ENCODE measurements at places on chromosomes 3 and 15.

GRCh38 chr15:65887565-65887964 lies 18.3 kb downstream of the RAB11A start:
- no peak for DNase-seq

DNA sequence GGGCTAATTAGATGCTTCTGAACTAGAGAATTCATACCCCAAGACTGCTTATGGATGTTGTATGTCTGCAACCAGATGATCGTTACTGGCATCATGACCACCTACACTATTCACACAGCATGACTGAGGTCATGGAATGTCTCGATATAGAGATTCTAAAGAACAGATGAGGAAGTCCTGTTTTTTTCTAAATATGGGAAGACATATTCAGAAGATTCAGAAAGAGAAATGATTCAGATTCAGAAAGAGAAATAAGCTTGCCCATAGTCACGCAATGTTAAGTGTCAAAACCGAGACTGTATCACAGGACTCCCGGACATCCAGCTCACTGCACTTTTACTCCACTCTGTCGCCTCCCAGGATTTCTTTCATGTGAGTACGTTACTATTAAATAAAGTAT lies 136.2 kb downstream of the TPRG1 start:
- DNase-seq, result no peak

DNA sequence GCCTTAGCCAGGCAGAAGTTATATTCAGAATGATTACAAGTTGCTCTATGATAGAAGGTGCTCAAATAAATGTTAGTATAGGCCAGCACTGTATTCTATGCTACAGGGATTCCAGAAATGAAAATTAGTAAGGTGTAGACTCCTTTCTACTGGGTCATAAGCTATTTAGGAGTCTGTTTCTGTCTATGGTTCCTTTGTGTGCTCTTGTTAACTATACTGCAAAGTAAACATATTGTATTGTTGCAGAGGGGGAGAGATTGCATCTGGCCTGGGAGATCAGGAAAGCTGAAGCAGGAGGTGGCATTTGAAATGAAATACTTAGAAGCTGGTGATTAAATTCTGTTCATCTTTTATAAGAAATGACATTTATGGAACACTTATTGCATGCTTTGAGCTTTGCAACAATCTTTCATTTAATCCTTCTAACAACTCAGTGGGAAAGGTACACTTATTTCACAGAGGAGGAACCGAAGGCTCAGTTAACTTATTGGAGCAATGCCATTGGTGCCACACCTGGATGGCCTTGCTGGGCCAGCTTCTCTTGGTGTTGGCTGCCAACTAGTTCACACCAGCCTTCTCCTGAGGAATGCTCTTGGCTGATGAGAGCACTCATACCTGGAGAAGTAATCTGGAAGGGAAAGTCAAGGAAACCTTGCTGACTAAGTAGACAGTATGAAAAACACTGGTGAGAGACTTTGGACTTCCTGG lies 39.1 kb downstream of the ABHD5 start:
- no peak for DNase-seq

DNA sequence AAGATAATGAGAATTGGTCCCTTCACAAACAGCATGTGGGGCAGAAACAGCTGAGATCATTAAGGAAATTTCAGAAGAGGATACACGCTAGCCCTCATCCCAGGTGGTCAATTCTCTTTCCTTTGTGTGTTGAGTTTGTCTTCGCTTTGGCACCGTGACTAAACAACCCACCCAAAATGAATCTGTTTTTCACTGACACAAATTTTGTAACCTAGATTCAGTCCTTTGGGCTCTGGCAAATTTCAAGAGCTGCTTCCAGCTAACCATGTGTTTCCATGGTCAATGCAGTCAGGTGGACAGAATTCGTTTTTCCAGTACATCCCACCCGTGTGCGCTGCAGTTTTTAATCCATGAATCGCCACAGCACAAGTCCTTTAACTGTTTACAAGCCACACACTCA lies 435.4 kb downstream of the WDR72 start:
- no peak for DNase-seq

GRCh38 chr15:89116404-89116803 lies 28.1 kb downstream of the ABHD2 start:
- peak; percentile 96 for DNase-seq

GRCh38 chr3:197564097-197564843 lies 8.5 kb upstream of the BDH1 start:
- no peak for DNase-seq

DNA sequence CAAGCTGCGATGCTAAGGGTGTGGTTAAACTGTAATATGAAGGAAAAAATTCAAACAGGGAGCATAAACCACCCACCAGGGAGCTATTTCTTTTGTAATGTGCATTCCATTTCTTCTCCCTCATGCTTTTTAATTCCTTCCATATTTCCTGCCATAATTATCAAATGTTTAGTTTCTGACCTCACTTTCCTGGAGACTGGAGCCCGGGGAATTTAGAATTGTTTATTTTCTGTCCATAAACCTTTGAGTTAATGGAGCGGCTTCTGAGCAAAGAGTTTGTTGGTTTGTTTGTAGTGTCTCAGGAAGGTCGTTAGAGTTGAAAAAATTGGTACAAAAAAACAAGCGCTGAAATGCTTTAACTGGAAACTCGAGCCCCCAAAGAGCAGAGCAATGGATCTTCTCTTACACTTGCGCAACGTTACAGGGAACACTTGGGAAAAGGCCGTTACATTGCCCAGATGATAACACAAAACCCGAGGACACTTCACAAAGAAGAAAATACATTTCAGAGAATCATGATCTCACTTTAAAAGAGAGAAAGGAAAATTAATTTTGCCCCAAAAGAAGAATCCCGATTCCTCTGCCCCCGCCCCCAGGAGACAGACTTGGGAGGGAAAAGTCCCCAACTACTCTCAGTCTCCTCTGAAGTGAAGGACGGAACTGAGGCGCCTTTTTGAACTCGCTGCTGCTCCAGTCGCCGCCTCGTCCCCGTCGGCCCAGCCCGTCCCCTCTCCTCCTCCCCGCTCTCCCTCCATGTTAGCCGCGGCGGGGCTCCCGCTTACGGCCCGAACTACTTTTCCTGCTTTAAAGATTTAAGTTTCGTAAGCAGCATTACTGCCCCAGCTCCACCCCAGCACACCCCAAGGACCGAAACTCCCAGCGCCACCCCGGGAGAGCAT lies 842 bp downstream of the FSTL1 start:
- no peak for DNase-seq

DNA sequence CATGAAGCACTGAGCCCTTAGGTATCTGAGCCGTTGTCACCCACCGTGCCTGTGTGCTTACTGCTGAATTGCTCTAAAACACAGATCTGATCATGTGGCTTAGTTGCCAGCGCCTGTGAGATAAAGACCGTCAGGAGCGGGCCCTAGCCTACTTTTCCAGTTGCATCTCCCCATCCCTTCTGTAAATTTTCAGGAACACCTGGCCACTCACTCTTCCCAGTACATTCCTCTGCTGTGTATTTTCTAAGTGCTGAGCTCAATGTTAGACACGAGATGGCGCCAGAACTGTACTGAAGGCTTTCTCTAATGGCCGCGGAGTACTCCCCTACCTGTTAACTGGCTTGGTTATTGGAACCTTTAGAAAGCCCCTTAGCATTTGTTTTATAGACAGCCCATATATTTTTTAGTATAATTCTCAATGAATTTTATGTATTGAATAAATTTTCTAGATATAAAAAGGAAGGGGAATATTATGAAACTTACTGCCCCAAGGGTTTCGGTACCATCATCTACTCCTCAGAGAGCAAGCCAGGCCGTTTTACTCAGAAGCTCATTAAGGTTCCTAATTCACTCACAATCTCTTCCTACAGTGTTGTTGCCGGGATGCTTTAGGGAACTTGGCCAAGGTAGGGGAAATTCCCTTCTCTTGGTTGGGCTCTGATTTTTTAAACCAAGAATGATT lies 16.7 kb upstream of the WNT7A start:
- peak; percentile 61 for DNase-seq

GRCh38 chr3:11835028-11835639 lies 11.6 kb downstream of the TAMM41 start:
- DNase-seq, result no peak

DNA sequence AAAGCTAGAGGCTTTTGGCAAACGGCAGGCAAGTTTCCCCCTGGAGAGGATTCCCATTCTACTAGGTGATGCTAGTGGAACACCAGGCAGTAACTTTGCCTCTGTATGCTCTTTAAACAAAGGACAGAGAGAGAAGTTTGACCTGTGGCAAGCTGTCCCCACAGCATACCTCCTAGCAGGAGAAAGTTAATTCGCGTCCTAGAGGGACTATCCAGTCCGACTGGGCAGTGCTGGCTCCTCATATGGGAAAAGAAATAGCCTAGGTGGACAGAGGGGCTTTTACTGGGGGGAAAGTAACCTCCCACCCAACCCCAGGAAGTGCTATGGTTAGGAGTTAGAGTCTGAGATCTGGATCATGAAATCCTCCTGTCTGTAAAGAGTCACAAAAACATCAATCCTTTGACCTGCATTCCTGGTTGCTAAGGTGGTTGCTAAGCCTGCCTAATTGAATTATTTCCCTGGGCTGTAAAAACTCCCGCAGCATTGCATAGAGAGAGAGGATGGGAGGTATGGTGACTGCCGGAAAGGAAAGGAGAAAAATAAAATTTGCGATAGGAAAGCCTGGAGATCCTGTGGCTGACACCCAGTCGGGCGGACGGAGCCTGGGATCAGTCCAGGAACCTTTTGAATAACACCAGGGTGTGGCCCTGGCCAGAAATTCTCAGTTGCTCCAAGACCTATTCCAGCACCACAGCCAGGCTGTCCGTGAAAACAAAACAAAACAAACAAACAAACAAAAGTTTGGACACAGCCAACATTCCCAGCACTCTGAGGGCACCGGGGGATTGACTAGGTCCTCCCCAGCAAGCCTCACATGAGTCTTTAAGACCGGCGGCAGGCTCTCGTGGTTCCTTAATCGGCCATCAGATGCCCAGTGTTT lies 67.7 kb upstream of the ATP11B start:
- DNase-seq, result no peak

DNA sequence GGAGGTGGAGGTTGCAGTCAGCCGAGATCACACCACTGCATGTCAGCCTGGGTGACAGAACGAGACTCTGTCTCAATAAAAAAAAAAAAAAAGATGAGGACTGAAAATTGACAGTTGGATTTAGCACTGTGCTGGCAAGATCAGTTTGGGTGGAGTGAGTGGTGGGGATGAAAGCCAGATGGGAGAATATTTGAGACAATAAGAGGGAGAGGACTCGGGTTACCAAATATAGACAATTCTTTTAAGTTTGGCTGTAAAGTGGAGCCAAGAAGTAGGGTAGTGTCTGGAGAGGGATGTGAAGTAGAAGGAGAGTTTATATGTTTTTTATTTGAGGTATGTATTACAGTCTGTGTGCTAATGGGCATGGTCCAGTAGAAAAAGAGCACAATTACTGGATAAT lies 20.4 kb downstream of the TMOD3 start:
- DNase-seq, result no peak

DNA sequence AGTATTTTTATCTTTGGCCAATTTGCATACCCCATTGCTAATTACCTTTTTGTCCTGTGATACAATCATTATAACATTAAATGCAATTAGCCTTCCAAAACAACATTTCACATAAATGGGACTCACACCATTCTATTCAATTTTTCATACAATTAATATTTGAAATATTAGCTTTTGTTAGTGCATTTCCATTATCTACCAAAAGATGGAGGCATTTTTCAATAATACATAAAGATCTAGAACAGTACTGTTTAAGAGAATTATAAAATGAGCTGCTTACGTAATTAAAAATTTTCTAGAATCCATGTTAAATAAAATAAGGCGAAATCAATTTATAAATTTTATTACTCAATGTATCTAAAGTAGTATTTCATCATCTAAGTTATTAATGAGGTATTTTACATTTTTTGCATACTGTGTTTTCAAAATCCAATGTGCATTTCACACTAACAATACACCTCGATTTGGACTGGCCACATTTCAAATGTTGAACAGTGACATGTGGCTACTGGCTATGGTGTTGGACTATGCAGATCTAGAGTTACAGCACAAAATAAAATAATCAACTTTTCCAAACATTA lies 74.3 kb downstream of the TJP1 start:
- DNase-seq, result no peak

DNA sequence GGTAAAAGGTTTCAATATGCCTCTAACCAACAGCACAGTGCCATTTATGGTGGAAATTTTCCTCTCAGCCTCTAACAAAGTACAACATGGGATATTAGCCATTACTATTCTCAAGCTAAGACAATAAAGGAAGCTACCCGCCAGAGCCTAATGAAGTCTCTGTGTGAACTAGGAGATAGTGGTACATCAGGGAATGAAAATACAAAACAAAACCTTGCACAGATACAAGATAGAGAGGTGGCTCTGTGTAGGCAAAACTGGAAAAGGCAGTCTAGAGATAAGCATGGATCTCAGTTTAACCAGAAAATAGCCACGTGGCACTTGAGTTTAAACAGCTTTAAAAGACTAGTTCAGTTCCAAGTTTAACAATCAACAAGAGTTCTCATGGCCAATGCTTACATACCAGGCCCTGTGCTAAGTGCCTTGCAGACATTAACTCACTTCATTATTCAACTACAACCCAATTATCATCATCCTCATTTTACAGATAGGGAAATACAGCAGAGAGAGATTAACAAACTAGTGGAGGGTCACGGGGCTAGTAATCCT lies 279.3 kb downstream of the IGSF11 start:
- no peak for DNase-seq

GRCh38 chr15:84929795-84930603 lies 45.5 kb downstream of the SLC28A1 start:
- no peak for DNase-seq

GRCh38 chr15:94503293-94503692 lies 271.9 kb downstream of the MCTP2 start:
- DNase-seq, result no peak

- no peak for DNase-seq
These were observed 17.6 kb upstream of the GATM start for GRCh38 chr15:45395943-45396342.

- DNase-seq, result no peak
These were observed 6.3 kb downstream of the CDIN1 start for GRCh38 chr15:36585774-36586173.

- DNase-seq, result no peak
These were observed 29.4 kb upstream of the LDHAL6B start for GRCh38 chr15:59177317-59177660.

GRCh38 chr15:82110144-82110543 lies 64.3 kb upstream of the MEX3B start:
- DNase-seq, result no peak

Measured in NCI-H774 (cell line).